ENCODE measurements at places on chromosomes 6 and 20.
A peak's percentile ranks its signal among the peaks of the same experiment; 100 is the strongest.

DNA sequence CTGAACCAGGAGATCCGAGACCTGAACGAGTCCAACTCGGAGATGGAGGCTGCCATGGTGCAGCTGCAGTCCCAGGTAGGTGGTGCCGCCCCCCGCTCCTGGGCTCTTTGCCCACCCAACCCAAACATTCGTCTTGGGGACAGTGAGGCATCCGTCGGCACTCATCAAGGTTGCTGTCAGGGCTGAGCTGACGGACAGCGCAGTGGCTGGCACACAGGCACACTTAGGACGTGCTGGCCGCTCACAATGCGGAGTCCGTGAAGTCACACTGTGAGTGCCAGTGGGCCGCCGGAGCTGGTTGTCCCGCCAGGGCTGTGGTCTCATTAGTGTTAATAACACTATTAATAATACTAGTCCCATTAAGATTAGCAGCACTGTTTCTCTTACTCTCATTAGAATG, 18.2 kb upstream of the PCMTD2 start:
- no peak overlapping the region for H3K4me3 ChIP-seq
- H3K27me3 ChIP-seq = peaks cover 73% of the 10 kb centered on the region
- DNase-seq = no peak
- no peak overlapping the region for H3K27ac ChIP-seq
- H3K4me1 ChIP-seq = no peaks in the 10 kb centered on the region

- no peaks in the 10 kb centered on the region for H3K27me3 ChIP-seq
- no peak overlapping the region for H3K4me3 ChIP-seq
- no peak overlapping the region for H3K27ac ChIP-seq
Observed at GRCh38 chr6:5096482-5096881, 11.3 kb downstream of the PPP1R3G start.

DNA sequence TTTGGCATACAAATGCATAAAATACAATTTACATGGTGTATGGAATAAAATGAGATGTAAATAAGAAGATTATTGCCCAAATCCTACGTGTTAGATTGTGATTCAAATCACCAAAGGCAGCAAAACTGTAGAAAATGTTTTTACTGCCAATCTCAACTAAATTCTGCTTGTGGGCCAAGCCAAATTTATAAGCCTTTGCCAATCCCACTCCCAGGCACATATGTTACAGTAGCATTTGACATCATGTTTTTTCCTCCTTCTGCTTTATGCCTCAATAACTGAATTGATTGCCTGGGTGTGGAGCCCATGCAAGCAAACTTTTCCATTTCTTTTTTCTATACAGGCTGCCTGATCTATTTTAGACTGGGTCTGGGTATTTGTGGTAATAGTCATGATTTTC, 36.3 kb upstream of the LRRC1 start:
- H3K27me3 ChIP-seq = no peaks in the 10 kb centered on the region
- H3K4me3 ChIP-seq = no peak overlapping the region
- H3K27ac ChIP-seq = no peak overlapping the region
- H3K4me1 ChIP-seq = no peaks in the 10 kb centered on the region

- H3K4me3 ChIP-seq = no peak within 1 kb of the TSS
- H3K36me3 ChIP-seq = no peaks in the 10 kb centered on the region
- H3K4me1 ChIP-seq = peaks cover 10% of the 10 kb centered on the region
- H3K27ac ChIP-seq = no peak within 1 kb of the TSS
- no peaks in the 10 kb centered on the region for H3K27me3 ChIP-seq
Observed at GRCh38 chr20:6053776-6054688, at the start of gene LRRN4. TSS of gene LRRN4 (minus strand) at chr20:6054060. CDS start at chr20:6052799, 1,261 bp downstream.

GRCh38 chr6:72650081-72650745, 28.3 kb downstream of the KCNQ5 start:
- no peak overlapping the region for H3K4me3 ChIP-seq
- no peak overlapping the region for H3K27ac ChIP-seq

- H3K4me1 ChIP-seq = no peaks in the 10 kb centered on the region
- H3K4me3 ChIP-seq = peak overlapping the region; percentile 57
- peak overlapping the region; percentile 10 for H3K27ac ChIP-seq
- peak; percentile 51 for DNase-seq
- no peaks in the 10 kb centered on the region for H3K36me3 ChIP-seq
Observed at GRCh38 chr6:84774157-84774984, 10.0 kb upstream of the TBX18 start.

GRCh38 chr20:11965602-11966001, 47.9 kb downstream of the BTBD3 start:
- H3K36me3 ChIP-seq = no peaks in the 10 kb centered on the region
- H3K4me1 ChIP-seq = no peaks in the 10 kb centered on the region
- H3K27me3 ChIP-seq = no peaks in the 10 kb centered on the region
- H3K4me3 ChIP-seq = no peak overlapping the region

GRCh38 chr6:35522660-35523658, 10.3 kb upstream of the TULP1 start:
- no peaks in the 10 kb centered on the region for H3K36me3 ChIP-seq
- H3K27me3 ChIP-seq = no peaks in the 10 kb centered on the region
- no peaks in the 10 kb centered on the region for H3K4me1 ChIP-seq
- no peak overlapping the region for H3K4me3 ChIP-seq

- peak overlapping the region; percentile 57 for H3K4me3 ChIP-seq
- DNase-seq = no peak
- H3K27me3 ChIP-seq = no peaks in the 10 kb centered on the region
- H3K27ac ChIP-seq = no peak overlapping the region
- peaks cover 2% of the 10 kb centered on the region for H3K36me3 ChIP-seq
Observed at GRCh38 chr20:62804021-62804626, 511 bp upstream of the OGFR start.

DNA sequence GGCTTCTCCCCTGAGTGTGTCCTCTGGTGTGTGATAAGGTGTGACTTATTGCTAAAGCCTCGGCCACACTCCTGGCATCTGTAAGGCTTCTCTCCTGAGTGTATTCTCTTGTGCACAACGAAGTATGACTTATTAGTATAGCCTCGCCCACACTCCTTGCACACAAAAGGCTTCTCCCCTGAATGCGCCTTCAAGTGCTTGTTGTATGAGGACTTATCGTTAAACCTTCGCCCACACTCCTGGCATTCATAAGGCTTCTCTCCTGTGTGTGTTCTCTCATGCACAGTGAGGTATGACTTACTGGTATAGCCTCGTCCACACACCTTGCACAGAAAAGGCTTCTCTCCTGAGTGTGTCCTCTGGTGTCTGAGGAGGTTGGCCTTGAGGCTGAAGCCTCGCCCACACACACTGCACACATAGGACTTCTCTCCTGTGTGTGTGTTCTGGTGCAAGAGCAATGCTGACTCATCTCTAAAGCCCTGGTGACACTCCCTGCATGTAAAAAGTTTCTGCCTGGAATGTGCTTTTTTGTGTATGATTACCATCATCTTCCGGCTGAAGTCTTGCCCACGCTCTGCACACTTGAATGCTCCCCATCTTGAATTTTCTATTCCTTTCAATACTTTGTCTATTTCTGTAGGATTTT, 20.4 kb downstream of the ZNF337 start:
- no peaks in the 10 kb centered on the region for H3K27me3 ChIP-seq
- no peak for DNase-seq
- no peak overlapping the region for H3K4me3 ChIP-seq
- no peaks in the 10 kb centered on the region for H3K4me1 ChIP-seq

DNA sequence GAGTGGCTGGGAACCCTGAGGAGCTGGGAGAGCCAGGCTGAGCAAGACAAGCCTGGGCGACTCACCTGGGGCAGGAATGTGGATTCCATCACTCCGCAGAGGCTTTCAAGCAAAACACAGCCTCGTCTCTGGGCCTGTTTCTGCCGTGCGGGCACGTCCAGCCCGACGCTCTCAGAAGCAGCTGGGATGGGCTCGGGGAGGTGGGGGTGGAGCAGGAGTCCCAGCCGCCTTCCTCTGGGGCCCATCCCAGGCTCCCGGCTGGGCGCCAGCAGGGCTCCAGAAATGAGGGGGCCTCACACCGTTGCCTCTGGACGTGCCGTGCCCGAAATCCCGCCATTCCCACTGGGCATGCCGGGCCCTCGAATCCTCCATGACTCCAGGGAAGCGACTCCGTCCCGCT, 8.7 kb upstream of the RPS21 start:
- no peak for DNase-seq
- H3K27me3 ChIP-seq = no peaks in the 10 kb centered on the region
- no peak overlapping the region for H3K27ac ChIP-seq
- H3K4me3 ChIP-seq = no peak overlapping the region
- H3K4me1 ChIP-seq = 0 out of 2 replicates have a peak, but pooled peaks cover 3% of the 10 kb centered on the region

GRCh38 chr6:94636780-94637385, 940.5 kb upstream of the MANEA start:
- no peaks in the 10 kb centered on the region for H3K27me3 ChIP-seq
- no peak overlapping the region for H3K4me3 ChIP-seq
- H3K36me3 ChIP-seq = no peaks in the 10 kb centered on the region

DNA sequence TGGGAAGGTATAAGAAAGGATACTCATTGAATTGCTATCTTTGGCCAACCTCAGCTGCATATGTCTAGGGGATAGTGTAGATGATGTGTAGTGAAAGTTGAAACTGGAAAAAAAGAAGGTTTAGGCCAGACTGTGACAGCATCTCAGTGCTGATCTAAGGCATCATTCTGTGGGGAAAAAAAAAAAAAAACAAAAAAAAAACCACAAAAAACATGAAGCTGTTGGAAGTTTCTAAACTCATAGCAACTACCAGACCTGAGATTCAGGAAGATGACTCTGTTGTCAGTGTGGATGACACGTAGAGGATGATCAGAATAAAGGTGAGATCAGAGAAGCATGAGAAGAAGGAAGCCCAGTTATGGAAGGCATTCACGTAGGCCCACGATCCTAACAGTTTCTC, 100.8 kb upstream of the CNKSR3 start:
- H3K4me3 ChIP-seq = no peak overlapping the region
- no peaks in the 10 kb centered on the region for H3K36me3 ChIP-seq
- DNase-seq = no peak
- no peak overlapping the region for H3K27ac ChIP-seq

DNA sequence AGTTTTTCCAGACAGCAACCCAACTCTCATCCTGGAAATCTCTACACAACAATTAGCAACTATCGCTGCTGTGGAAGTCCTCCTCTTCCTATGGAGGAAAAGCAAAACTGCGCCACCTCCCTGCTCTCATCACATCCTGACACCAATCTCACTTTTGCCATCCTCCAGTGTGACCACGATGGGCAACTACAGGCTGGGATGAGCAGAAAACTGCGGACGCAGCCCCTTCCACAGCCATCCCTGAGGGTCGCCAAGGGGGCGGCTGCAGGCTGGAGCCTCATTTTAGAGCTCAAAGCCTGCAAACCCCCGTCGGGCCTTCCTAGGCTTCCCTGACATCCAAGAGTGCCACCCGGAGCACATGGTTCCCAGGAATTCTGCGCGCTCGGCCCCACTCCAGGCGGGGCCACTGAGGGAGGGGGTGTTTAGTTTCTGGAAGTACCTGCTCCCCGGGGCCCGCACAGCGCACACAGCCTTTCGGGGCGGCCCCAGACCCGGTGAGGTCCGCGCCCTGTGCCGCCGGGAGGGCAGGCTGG, 1.2 kb downstream of the TCFL5 start:
- DNase-seq = no peak
- H3K27me3 ChIP-seq = peaks cover 15% of the 10 kb centered on the region
- no peak overlapping the region for H3K4me3 ChIP-seq
- H3K27ac ChIP-seq = no peak overlapping the region

GRCh38 chr6:11276911-11277274, 44.4 kb upstream of the NEDD9 start:
- H3K36me3 ChIP-seq = no peaks in the 10 kb centered on the region
- H3K4me3 ChIP-seq = no peak overlapping the region
- DNase-seq = no peak
- H3K4me1 ChIP-seq = no peaks in the 10 kb centered on the region
- H3K27me3 ChIP-seq = no peaks in the 10 kb centered on the region

DNA sequence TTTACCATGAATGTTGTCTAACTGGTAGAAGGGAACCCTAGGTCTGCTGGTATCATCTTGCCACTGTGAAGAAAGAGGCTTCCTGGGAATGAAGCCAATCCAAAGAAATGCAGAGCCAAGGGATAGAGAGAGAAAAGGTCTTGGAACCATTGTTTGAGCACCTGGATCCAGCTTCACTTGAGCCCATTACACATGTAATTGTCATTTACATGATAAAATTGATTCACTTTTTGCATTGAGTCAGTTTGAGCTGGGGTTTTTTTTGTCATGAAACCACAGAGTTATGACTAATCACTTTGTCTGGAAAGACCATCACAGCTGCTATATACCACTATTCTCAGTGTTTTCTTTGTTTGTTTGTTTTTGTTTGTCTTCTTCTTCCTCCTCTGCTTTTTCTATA, 112.3 kb downstream of the CBLN4 start:
- H3K27ac ChIP-seq = no peak overlapping the region
- no peaks in the 10 kb centered on the region for H3K27me3 ChIP-seq
- H3K4me3 ChIP-seq = no peak overlapping the region
- DNase-seq = no peak
- no peaks in the 10 kb centered on the region for H3K4me1 ChIP-seq

- no peak overlapping the region for H3K4me3 ChIP-seq
- no peak overlapping the region for H3K27ac ChIP-seq
- DNase-seq = no peak
- H3K4me1 ChIP-seq = no peaks in the 10 kb centered on the region
- no peaks in the 10 kb centered on the region for H3K36me3 ChIP-seq
Observed at GRCh38 chr6:138856654-138857053, 60.8 kb downstream of the ECT2L start.

GRCh38 chr20:37209661-37210314, 30.4 kb upstream of the MROH8 start:
- H3K27ac ChIP-seq = no peak overlapping the region
- H3K36me3 ChIP-seq = peaks cover 31% of the 10 kb centered on the region
- DNase-seq = no peak
- no peaks in the 10 kb centered on the region for H3K4me1 ChIP-seq
- no peaks in the 10 kb centered on the region for H3K27me3 ChIP-seq
- H3K4me3 ChIP-seq = no peak overlapping the region

DNA sequence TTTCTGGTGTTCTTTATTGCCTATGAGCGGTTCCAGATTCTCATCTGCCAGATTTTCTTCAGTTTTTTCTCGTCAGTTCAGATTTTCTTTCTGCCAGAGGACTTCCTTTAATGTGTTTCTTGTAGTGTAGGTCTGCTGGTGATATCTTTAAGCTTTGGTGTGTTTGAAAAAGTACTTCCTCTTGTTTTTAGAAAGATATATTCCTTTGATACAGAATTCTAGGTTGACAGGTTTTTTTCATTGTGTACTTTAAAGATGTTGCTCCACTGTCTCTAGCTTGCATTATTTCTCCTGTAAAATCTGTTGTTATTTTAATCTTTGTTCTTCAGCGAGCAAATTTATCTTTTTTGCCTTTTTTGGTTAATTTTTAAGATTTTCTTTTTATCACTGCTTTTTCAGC, 36.9 kb downstream of the ASXL1 start:
- no peaks in the 10 kb centered on the region for H3K4me1 ChIP-seq
- H3K27me3 ChIP-seq = no peaks in the 10 kb centered on the region
- DNase-seq = no peak
- no peak overlapping the region for H3K4me3 ChIP-seq
- no peak overlapping the region for H3K27ac ChIP-seq
